Activated CD8-positive, alpha-beta memory T cell treated with anti-CD3 and anti-CD28 coated beads, Interleukin-2, amount 10 ng/mL, durations not matched to agents 7 days and 5 days (primary cell): ENCODE measurements at places on chromosomes 7 and 10. TPM values are rescaled to one million over a fixed set of nuclear protein-coding genes. Genes with fewer than 3 reads are reported as not detected.

CCL24 gene
- not detected for total RNA-seq

- peak overlapping the region; percentile 19 for H3K27ac ChIP-seq
- peak; percentile 71 for DNase-seq
- no peaks in the 10 kb centered on the region for H3K36me3 ChIP-seq
- no peak overlapping the region for H3K4me3 ChIP-seq
Observed at GRCh38 chr10:2791774-2792443, 275.4 kb upstream of the PFKP start.

ZNF398 gene
- 13.2 TPM for total RNA-seq

IDI2 gene
- not detected for total RNA-seq

GRCh38 chr10:10093021-10093420 lies 924.7 kb upstream of the CELF2 start:
- no peaks in the 10 kb centered on the region for H3K36me3 ChIP-seq
- H3K27ac ChIP-seq = no peak overlapping the region
- no peaks in the 10 kb centered on the region for H3K4me1 ChIP-seq
- DNase-seq = no peak
- no peaks in the 10 kb centered on the region for H3K27me3 ChIP-seq
- no peak overlapping the region for H3K4me3 ChIP-seq

DNA sequence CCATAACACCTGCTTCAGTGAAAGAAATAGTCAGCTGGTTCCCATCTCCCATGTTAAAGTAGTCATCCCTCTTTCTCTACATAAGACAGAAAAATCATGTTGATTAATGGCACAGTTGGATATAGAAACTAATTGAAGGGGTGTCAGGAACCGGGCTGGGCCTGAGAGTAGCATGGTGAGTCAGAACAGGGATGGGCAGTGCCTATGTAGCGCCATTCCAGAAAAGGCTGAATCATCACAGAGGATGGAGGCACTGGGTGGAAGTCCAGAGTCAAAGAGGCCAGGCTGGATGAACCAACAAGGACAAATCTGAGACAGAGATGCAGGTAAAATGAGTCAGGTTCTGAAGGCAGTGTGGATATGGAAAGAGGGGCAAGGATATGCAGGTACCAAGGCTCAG lies 201.2 kb downstream of the LHFPL3 start:
- peaks cover 2% of the 10 kb centered on the region for H3K27me3 ChIP-seq
- H3K4me3 ChIP-seq = no peak overlapping the region
- H3K27ac ChIP-seq = no peak overlapping the region
- no peaks in the 10 kb centered on the region for H3K4me1 ChIP-seq
- no peaks in the 10 kb centered on the region for H3K36me3 ChIP-seq

- H3K4me1 ChIP-seq = no peaks in the 10 kb centered on the region
- H3K27me3 ChIP-seq = peaks cover 10% of the 10 kb centered on the region
- H3K36me3 ChIP-seq = no peaks in the 10 kb centered on the region
- H3K4me3 ChIP-seq = no peak overlapping the region
- H3K27ac ChIP-seq = no peak overlapping the region
Observed at GRCh38 chr7:4818000-4818794, 42.8 kb downstream of the AP5Z1 start.

TAC1 gene
- not detected for total RNA-seq

CEP55 gene
- total RNA-seq = 75.6 TPM

ADD3 gene
- total RNA-seq = 206 TPM

GCK gene
- total RNA-seq = 0.23 TPM

DNA sequence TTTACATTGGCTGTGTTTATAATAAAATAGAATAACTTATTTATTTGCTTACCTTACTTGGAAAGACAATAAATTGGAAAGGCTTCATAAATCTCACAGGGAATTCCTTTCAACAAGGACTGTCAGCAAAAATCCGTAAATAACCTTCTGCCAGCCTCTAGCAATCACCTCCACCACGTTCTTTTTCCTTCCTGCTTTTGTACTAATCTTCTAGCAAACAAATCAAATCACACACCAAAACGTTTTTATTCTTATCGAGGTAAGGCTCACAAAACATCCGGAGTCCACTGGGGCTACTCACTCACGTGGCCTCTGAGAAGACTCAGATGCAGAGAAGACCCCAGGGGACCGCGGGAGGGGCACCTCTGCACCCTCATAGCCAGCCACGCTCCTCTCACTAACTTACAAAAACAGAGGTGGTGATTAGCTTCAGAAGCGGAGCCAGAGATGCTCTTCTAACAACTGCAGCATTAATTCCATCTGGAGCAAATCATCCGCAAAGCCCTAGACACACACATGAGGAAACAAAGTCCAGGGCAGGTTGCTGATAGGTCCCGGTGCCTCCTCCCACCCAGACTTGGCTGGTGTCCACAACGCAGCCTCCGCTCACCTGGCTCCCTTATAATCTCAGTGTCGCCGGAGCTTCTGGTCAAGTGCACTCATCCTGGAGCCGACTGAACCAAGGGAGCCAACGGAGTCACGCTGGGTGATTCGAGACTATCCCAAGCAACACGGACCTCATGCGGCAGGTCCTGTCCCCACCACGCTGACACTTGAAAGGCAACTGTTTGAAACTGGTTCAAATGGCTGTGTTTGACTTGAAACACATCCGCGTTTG lies 22.5 kb downstream of the CTBP2 start:
- no peaks in the 10 kb centered on the region for H3K4me1 ChIP-seq
- no peak for DNase-seq
- no peak overlapping the region for H3K27ac ChIP-seq

DNA sequence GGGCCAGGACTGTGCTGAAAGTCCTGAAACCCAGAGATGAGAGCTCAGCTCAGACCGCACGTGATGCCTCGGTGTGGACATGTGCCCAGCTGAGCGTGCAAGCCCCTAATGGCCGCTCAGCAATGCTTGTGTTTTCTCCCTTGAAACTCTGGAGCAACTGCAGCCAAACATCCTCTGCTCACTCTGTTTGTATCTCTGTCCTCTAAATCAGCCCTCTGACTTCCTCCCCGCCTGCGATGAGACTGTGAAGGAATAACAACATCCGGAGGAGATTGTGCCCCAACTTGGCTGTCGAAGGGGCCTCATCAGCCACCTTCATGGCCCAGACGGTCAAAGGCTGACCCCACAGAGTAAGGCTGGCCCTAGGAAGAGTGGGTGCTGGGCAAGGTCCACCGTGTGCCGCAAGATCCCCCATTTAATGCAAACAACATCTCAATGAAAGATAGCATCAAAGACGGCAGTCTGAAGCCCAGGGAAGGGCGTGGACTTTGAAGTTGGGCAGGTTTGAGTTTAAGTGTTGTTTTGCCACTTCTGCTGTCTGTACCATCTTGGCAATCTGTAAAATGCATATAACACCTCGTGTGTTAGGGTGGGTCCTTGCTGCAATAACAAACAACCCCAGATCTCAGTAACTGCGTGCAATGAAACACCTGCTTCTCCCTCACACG lies 39.9 kb downstream of the CALML3 start:
- no peak for DNase-seq
- H3K27ac ChIP-seq = peak overlapping the region; percentile 82
- H3K36me3 ChIP-seq = no peaks in the 10 kb centered on the region
- peak overlapping the region; percentile 41 for H3K4me3 ChIP-seq

- H3K27me3 ChIP-seq = peaks cover 17% of the 10 kb centered on the region
- peak; percentile 72 for DNase-seq
- no peak overlapping the region for H3K27ac ChIP-seq
- peaks cover 35% of the 10 kb centered on the region for H3K4me1 ChIP-seq
- H3K4me3 ChIP-seq = no peak overlapping the region
- peaks cover 2% of the 10 kb centered on the region for H3K36me3 ChIP-seq
Observed at GRCh38 chr10:6401558-6402348, 178.3 kb downstream of the PRKCQ start.

OPTN gene
- total RNA-seq = 111 TPM

NEUROG3 gene
- total RNA-seq = not detected

TRPV5 gene
- not detected for total RNA-seq

- peaks cover 3% of the 10 kb centered on the region for H3K36me3 ChIP-seq
- no peak overlapping the region for H3K4me3 ChIP-seq
- DNase-seq = no peak
- H3K4me1 ChIP-seq = peaks cover 29% of the 10 kb centered on the region
Observed at GRCh38 chr10:124957404-124957947, 15.6 kb downstream of the ZRANB1 start.

DNA sequence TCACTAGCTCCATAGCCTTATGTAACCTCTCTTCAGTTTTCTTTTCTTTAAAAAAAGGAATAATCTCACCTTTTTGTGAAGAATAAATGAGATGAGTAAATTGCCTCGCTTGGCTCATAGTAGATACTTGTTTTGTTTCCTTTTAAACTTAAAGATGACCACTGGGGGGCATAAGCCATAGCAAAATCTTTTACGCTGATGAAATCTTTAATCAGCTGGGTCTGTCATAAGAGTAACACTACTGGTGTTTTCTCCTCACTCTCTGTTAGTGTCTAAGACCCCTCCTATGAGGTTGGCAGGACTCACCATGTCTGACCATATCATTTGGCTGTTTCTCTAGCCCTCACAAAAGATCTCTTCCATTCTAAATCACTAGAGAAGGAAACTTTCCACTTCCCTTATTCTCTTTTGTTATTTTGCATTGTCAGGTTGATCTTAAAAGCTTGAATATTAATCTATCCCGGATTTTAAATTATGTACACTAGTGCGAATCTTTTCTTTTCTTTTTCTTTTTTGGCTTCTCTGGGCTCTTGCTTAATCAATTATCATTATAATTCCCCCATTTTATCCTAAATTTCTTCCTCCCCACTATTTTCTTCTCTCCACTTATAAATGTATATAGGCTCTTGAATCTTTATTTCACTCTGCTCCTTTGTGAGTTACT lies 12.5 kb downstream of the STAG3 start:
- H3K4me1 ChIP-seq = peaks cover 17% of the 10 kb centered on the region
- no peak overlapping the region for H3K4me3 ChIP-seq
- H3K27me3 ChIP-seq = no peaks in the 10 kb centered on the region

FAM25G gene
- not detected for total RNA-seq
